ENCODE measurements at places on chromosomes 4 and X. TPM values are rescaled to one million over a fixed set of nuclear protein-coding genes. Genes with fewer than 3 reads are reported as not detected.

GRCh38 chr4:73687421-73687820 is 52.9 kb upstream of the CXCL8 start:
- DNase-seq = no peak

DNA sequence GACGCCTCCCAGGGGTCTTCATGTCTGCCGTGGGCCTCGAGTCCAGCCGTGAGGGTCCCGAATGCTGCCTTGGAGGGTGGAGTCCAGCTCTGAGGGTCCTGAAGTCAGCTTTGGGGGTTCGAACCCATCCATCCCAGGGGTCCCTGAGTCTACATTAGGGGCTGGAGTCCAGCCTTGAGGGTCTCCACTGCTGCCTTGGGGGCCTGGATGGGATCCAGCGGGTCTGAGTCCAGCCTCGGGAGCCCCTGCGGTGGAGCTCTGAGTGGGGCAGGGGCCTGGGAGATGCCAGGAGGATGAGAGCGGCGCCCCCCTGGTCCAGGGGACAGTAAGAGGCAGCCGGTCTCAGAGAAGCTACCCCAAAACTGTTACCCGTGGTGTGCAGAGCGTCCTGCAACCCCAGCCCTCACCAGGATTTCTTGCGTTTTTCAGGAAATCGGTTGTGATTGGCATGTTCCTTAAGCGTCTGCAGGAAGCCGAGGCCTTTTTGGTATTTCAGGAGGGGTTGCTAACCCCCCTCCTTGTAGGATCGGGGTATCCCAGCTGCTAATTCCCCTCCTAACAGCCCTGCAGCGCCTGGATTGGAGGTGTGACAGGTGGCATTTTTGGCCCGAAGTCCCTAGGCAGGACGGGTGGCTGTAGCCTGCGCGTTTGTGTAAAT is 1.7 kb upstream of the GTPBP6 start:
- DNase-seq = no peak

DNA sequence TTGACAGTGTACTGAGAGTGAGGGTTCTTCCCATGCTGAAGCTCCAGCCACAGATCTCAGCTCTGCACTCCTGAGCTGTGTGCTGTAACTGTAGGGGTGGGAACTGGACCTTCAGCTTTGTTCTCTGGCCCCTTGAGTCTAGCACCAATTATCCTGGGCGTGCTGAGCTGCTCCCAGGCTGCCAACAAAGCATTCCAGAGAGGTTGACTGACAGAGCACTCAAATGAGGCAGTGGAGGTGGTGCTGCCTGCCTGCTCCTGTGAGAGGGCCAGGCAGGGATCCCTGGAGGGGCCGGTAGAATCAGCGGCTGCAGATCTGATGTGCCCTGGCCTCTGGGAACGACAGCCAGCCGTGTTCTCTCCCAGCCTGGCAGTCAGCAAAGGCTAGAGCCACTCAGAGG is 375.7 kb upstream of the AADAT start:
- DNase-seq = no peak

DNA sequence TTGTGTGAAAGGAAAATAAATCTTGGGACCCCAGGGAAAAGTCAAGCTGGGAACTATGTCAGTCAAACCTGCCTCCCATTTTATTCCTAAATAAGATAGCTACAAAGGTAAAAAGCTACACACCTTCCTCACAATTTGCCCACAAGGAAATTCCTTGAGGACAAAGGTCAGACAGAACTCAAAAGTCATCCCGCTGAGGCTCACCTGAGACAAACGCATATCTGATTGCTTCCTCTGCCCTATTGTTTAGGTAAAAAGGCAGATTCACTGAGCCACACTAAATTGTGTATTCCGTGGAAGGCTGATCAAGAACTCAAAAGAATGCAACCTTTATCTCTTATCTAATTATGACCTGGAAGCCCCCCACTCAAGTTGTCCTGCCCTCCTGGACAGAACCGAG is 58.7 kb upstream of the MAML3 start:
- DNase-seq = no peak

DNA sequence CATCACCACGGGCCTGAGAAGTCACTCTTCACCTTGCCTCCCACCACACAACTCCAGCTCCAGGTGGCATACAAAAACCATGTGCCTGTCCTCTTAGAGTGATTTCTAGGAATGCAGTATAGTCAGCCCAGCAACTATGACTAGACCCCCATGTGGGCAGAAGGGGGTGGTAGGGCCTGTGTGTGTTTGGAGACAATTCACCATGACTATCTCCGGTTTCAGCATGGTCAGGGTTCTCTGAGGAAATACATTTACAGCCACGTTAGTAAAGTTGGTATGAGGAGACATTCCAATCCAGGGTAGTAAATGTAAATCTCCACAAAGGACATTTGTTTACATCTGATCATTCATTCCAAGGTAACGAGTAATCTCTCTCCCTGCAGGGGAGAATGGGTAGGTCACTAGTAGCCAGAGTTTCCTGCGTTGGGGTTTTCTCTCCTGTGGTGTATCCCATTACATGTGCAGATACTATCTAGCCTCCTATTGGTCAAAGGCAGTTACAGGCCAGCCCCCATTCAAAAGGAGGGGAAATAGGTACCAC is 4.2 kb upstream of the MTMR1 start:
- no peak for DNase-seq

- DNase-seq = no peak
These were observed 931.2 kb downstream of the CCSER1 start for GRCh38 chr4:91058345-91058744.

GRCh38 chr4:88012647-88013046 is 5.2 kb downstream of the PKD2 start:
- no peak for DNase-seq

GPRASP2 gene
- 13.1 TPM for total RNA-seq

USP17L5 gene
- not detected for total RNA-seq
